ENCODE measurements at places on chromosomes 6 and 20.

GRCh38 chr6:92086750-92087149 lies 1332.6 kb downstream of the EPHA7 start:
- DNase-seq, result no peak

- no peak for DNase-seq
Measured at GRCh38 chr6:169960003-169960344, 208.6 kb downstream of the ERMARD start.

DNA sequence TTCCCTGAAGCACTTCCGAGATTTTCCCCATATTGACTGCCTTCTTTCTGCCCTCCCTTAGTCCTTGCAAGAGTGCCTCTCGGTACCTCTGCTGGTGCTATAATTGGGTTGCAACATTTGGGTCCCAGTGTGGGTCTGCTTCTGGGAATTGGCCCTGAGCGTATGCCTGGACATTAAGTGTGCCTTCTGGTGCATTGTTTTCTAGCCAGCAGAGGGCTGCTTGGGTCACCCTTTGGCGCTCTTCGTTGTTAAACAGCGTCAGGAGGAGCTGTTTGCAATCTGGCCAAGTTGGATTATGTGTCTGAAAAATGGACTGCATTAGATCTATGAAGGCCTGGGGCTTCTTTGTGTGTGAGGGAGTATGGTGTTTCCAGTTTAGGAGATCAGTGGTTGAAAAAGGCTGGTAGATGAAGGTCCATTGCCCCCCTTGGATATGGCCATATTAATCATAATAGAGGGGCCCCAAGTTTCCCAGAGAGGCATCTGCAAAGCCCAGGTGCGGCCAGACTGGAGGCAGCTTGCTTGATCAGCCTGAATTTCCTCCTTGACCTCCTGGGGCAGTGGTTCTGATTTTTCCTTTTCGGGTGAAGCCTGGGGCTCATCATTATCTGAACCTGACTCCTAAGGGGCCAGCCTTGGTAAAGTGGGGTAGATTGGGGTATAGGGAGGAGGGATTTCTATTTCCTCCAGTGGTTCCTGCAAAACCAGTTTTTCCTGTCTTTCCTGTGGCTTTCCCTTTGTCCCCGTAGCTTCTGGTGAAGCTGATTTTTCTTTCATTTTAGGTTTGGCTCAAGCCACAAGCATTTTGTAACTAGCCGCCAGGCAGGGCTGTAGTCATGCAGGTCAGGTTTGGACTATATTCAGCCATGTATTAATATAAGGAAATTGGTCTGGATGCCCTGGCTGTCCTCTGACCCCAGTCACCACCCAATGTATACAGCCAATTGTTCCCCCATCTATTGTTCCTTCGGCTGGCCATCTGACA lies 85.4 kb upstream of the GPR6 start:
- no peak for DNase-seq

GRCh38 chr6:118558464-118559217 lies 10.5 kb downstream of the PLN start:
- DNase-seq, result no peak

- DNase-seq, result no peak
Measured at GRCh38 chr6:72649032-72649984, 27.4 kb downstream of the KCNQ5 start.

- DNase-seq, result no peak
Measured at GRCh38 chr6:35096129-35096862, 44.8 kb downstream of the TCP11 start.

DNA sequence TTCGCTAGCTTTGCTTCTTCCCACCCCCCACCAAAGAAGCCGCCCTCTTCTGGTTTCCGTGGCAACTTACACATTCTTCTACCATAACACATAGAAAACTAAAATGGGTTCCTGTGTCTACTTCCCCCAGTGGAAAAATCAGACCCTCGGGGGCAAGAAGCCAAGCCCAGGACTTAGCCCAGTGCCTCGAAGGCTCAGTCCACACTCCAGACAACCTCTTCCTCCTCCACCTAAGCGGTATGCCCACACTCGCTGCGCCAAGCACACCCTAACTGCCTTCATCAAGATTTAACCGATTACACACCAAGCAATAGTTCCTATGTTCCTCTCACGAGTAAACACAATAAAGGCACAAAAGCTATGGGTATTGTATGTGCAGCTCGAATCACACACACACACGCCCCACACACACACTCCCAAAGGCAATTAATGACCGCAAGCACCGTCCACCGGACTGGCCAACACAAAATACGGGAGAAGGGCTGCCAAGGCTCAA lies 537 bp downstream of the PPIL4 start:
- DNase-seq, result peak; percentile 10

DNA sequence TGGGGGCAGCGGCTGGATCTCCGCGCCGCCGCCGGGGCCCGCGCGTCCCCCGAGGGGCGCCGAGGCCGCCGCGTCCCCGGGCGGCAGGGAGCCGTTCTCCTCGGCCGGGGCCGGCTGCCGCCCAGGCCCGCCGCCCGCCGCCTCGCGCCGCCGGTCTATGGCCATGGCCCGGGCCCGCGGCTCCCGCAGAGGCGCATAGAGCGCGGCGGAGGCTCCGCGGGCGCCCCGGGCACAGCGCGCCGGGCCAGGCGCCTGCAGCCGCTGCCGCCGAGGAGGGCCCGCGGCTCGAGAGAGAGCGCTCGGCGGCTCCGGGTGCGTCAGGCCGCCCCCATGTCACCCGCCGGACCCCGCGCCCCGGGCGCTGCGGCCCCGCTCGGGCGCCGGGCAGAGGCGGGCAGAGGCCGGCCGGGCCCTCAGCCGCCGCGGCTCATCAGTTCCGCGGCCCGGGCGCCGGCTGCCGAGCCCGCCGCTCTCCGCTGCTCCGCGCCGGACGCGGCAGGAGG lies 404 bp downstream of the SLC22A23 start:
- DNase-seq, result no peak

- no peak for DNase-seq
Measured at GRCh38 chr6:2557181-2557720, 193.5 kb downstream of the MYLK4 start.

- DNase-seq, result peak; percentile 7
Measured at GRCh38 chr6:80742481-80742880, 636.0 kb downstream of the BCKDHB start.

- DNase-seq, result no peak
Measured at GRCh38 chr6:30611150-30611855, 5.7 kb downstream of the PPP1R10 start.

DNA sequence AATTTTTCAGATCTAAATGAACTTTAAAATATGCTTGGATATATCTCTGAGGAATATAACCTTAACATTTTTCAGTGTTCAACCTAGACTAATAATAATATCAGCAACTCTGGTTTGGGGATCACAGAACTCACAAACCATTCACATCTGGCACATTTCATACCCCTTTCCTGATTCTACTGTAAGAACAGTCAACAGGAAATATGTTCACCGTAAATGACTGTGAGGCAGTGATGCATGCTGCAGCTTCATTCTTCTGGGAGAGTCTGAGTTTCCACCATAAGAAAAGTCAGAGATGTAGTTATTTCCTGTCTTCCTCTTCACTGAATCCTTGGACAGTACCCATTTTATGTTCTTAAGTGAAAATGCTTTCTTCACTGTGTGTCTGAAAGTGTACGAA lies 134.2 kb upstream of the IFNGR1 start:
- no peak for DNase-seq

DNA sequence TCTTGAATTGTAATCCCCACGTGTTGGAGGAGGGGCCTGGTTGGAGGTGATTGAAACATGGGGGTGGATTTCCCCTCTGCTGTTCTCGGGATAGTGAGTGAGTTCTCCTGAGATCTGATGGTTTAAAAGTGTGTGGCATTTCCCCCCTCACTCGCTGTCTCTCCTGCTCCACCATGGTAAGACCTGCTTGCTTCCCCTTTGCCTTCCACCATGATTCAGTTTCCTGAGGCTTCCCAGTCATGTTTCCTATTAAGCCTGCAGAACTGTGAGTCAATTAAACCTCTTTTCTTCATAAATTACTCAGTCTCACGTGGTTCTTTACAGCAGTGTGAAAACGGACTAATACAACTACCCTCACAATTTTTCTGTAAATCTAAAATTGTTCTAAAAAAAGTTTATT lies 26.8 kb upstream of the FAM184A start:
- DNase-seq, result no peak

DNA sequence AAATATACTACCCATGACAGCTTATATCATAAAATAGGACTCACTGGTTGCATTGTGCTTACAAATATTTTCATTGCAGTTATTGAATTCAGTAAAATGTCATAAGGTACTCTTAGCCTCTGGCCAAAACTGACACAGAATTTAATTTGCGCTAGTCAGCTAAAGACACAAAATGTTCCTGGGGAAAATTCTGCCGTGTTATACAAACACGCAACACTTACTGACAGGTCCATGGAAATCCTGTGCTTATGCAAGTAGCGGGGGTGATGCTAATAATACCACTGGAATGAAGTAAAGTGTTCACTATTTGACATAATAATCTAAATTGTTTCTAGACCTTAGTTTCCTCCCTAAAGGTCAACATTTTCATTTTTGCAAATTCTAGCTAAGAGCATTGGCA lies 354.4 kb upstream of the RSPO3 start:
- no peak for DNase-seq

DNA sequence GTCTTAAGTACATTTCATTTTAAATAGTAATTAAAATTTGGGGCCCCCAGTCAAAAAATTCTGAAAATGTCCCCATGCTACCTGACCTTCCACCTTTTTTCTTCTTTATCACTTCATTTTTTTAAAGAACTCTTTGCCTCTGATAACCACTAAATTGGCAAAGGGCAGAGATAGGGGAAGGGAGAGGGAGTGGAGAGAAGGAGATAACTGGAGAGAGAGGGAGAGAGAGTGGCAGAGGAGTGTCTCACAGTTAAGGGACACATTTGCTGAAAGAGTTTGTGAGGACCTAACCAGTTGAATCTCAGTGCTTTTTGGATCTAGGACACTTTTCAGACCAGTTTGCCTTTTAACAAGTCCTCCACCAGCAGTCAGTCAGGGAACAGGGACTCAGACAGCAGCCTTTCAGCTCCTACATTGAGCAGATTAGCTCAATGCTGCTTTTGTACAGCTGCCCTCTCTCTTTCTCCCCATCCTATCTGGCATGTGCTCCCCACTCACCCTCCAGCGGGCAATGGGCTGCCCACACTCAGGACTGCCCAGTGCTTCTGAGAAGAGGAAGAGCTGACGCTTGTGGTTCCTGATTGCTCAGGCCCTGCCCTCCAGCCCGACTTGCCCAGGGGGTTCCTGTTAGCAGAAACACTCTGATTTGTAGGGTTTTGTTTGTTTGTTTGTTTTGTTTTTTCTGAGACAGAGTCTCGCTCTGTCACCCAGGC lies 14.4 kb downstream of the ARMC2 start:
- DNase-seq, result no peak

GRCh38 chr6:128107682-128108081 lies 206.8 kb upstream of the THEMIS start:
- DNase-seq, result no peak

GRCh38 chr20:20856306-20856705 lies 143.9 kb upstream of the RALGAPA2 start:
- DNase-seq, result no peak

DNA sequence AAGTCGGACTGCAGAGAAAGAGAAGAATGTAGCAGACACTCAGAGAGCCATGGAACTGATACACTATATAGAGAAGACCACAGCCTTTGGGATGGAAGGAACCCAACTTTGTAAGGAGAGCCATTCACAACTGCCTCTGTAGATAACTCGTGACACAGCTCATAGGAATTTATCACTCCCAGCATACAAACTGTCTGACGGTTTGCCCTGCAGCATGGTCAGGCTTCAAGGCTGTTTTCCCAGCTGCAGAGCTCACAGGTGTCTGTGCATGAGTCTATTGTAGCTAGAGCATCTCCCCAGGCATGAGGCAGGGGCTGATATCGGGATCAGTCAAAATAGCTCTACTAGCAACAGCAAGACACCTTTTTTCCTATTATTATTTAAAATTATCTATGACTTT lies 130.5 kb upstream of the DTNBP1 start:
- no peak for DNase-seq

GRCh38 chr20:19764207-19764606 lies 6.1 kb downstream of the RIN2 start:
- DNase-seq, result no peak

- no peak for DNase-seq
Measured at GRCh38 chr20:18397030-18397429, 69.8 kb downstream of the DZANK1 start.

DNA sequence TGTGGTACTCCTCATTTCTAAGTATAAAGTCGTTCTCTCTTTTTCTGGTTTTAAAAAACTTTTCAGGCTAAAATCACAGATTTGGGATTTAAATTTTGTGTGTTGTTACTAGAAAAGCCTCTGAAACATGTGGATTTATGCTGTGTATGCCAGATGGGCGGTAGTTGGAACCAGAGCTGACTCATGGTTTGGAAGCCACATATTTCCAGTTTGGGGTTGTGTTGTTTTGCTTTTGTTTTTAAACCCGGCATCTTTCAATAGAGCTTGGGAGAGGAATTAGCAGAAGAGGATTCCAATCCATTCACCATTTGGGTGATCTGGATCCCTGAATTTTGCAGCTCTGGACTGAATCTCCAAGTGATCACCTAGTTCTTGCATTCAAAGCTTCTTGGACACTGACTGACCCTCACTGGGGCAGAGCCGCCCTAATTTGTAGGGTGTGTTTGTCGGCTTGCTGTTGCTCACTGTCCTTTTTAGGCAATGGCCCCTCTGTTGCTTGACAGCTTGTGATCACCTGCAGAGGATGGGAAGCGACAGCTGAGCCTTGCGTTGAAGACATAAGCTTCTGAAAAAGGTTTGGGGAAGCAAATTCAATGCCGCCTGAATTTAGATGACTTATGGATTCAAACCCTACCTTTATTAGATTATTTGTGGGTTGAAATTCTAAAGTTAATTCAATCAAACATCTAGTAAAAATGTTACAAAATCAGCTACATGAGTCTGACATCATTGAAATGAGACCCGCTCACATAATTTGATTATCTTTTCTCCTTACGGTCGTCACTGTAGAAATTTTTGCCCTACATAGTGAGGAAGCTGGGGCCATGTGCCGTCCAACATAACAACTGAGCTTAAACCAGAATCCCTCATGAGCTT lies 79.9 kb upstream of the CD83 start:
- no peak for DNase-seq

DNA sequence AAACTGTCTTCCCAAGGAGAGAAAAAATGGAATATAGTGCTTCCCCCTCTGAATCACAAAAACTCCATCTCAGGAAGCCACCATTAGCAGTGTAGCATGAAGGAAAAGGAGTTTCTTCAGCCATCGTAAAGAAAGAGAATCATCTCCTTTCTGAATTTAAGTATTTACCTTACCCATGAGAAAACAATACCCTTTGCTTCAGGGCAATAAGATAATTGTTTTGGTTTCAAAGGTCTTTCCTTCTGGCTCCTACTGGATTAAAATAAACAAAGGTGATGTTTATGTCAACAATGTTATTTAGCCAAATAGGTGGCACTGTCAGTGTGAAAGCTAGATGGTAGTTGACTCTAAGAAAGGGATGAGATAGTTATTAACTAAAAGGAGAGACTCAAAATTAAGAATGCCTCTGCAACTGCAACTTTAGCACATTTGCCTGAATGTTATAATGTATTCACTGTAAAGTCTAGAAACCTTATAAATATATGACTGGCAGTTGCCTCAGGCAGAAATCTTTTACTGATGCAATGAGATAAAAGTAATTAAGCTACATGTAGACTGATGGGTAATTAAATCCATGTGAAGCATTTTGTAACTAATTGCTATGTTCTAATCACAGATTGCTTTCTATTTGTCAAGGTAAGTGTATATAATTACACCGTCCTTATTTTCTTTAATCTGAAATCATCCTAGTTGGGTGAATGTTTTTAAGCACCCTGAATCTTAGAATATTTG lies 399.0 kb downstream of the CDKAL1 start:
- no peak for DNase-seq
